ENCODE measurements at places on chromosomes 4 and X. TPM values are rescaled to one million over a fixed set of nuclear protein-coding genes. Genes with fewer than 3 reads are reported as not detected.

DNA sequence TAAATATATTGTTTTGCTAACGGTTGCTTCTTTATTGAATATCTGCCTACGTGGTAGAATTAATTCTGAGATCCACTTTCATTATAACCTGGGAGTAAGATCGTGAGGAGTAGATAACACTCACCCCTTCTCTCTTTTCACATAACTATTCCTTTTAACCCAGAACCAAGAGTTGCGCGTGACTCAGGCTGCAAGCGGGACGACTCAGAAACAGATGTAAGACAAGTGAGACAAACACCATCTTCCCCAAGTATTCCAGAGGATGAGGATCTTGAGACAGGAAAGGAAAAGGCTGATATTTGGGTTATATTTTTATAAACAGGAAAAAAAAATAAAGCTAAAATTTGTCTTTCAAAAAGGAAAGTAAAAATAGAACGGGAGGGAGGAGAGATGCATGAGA lies 318.8 kb upstream of the NOCT start:
- no peak for DNase-seq

GRCh38 chr4:109745830-109746229 lies 16.0 kb upstream of the PLA2G12A start:
- no peak for DNase-seq

Gene IL9R
- total RNA-seq = not detected

- no peak for DNase-seq
Observed at GRCh38 chr4:3529363-3529762, 2.9 kb downstream of the LRPAP1 start.

GRCh38 chr4:132384709-132385108 lies 764.4 kb upstream of the PCDH10 start:
- DNase-seq = no peak

All from tongue (tissue), 3 donors.